Kidney (tissue), 22 donors: ENCODE measurements at places on chromosomes 11 and 22.

- peak; percentile 59 for DNase-seq
Observed at GRCh38 chr22:22181341-22181850, 63.2 kb upstream of the VPREB1 start.

DNA sequence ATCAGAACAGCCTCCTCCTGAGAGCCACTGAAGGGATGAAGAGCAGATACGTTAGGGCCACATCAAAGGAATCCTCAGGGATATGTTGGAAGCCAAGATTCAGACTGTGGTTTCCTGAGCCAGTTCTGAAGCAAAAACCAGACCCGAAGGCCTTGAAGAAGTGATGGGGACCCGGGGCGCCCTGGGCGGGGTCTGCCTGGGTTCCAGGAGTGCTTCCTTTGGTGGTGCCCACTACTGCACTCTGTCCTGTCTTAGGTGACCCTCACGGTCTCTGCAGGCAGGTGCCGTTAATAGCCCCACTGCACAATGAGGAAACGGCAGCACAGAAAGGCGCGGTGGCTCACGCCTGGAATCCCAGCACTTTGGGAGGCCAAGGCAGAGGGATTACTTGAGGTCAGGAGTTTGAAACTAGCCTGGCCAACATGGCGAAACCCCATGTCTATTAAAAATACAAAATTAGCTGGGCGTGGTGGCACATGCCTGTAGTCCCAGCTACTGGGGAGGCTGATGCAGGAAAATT lies 12.9 kb upstream of the SH3BP1 start:
- no peak for DNase-seq

DNA sequence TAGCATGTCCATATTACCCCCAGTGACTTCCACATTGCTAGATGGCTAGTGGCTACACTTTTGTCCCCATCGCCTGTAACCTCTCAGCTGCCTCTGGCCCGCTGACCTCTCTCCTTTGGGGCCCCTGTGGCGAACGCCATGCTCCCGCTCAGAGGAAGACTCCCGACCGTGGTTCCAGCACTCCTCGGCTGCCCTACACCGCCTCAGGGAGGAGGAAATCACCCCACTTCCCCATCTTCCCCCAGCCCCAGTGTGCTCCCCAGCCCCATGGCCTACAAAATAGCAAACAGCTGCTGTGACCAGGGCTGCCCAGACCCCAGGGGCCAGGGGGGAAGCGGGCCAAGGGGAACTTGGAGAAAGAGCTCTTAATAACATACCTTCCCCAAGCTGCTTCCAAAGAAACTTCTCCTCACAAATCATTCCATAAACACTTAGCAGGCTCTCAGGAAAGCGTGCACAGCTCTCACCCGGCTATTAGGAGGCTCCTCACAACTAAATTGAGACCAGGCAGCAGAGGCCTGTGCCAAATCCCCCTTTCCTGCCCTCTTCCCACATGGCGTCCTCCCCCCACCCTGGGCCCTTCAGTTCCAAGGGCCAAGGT lies 63.5 kb upstream of the WNT11 start:
- DNase-seq = no peak

DNA sequence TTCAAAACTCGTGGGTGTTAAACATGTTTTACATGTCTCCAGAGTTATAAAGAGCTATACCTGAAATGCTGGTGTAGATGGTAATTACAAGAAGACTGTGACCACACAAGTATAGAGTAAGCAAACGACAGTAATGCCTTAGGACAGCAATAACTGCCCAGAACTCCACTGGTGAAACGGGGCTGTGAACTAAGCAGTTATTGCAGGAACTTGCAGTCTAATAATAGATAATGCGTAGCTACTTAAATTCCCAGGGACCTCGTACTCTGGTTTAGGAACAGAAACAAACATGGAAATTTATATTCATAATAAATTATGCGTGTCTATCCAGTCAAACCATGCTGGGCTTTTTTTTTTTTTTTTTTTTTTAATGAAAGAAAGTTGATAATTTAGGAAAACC lies 24.9 kb upstream of the TP53AIP1 start:
- DNase-seq = no peak
